ENCODE measurements at places on chromosomes 7 and 10.

DNA sequence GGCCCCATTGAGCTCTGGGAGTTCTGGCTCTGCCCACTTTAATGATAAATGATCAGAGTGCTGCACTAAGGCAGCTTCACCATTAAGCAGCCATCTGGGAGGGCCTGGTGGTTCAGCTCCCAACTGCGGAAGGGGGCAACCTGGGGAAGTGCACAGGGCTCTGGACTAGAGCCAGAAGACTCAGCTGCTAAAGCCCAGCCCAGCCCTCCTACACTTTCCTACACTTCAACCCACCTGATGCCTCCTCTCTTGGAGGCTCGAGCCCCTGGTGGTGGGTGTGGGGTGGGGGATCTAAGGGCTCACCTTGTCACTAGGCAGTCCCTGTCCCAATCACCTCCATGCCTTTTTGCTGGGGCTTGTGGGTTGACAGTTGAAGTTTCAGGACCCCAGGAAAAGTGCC, 60.6 kb upstream of the ANTXRL start:
- no peak for DNase-seq

- no peak for DNase-seq
Measured at GRCh38 chr10:51342381-51342780, 268.1 kb downstream of the PRKG1 start.

DNA sequence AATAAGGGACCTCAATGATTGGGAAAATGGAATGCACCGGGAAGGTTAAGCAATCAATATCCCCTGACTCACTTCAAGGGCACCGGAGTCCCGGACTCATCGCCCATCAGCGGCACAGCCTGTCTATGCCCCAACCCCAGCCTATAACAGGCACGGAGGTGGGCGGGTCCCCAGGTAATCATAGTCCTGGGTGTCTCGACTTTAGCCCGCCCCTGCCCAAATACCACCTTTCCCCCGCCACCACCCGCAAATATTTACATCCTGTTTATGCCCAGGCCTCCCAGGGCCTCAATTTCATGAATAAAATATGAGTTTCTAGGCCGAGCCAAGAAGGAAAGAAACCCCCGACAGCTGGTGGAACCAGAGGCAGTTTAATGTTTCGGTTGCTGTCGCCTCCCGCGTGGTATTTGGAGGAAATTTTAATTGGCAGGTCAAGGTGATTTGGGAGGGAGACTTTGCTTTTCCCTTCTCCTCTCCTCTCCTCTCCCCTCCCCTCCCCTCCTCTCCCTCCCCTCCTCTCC, 15.6 kb upstream of the RFC2 start:
- DNase-seq = peak; percentile 66

DNA sequence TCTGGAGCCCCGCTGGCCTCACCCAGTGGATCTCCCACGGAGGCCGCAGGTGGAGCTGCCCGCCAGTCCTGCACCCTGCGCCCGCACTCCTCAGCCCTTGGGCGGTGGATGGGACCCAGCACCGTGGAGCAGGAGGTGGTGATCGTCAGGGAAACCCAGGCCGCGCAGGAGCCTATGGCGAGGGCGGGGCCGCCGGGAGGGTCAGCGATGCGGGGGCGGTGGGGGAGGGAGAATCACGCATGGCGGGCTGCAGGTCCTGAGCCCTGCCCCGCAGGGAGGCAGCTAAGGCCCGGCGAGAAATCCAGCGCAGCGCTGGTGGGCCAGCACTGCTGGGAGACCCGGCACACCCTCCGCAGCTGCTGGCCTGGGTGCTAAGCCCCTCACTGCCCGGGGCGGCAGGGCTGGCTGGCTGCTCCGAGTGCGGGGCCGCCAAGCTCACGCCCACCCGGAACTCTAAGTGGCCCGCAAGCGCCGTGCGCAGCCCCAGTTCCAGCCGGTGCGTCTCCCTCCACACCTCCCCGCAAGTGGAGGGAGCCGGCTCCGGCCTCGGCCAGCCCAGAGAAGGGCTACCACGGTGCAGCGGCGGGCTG, 524.8 kb upstream of the TPK1 start:
- no peak for DNase-seq

- DNase-seq = peak; percentile 92
Measured at GRCh38 chr7:76359111-76359977, 553 bp upstream of the YWHAG start.

GRCh38 chr10:16991011-16991410, 138.6 kb downstream of the CUBN start:
- DNase-seq = no peak

GRCh38 chr10:87054373-87055295, 34.5 kb downstream of the FAM25A start:
- no peak for DNase-seq

GRCh38 chr7:106425017-106425719, 140.4 kb upstream of the NAMPT start:
- DNase-seq = peak; percentile 81

- peak; percentile 1 for DNase-seq
Measured at GRCh38 chr7:1674161-1675035, 4.3 kb downstream of the ELFN1 start.

Data from activated naive CD4-positive, alpha-beta T cell treated with Interleukin-2 at 50 U/mL for 16 hours (primary cell).